WERI-Rb-1 (cell line): ENCODE measurements at places on chromosomes 13 and 19.

GRCh38 chr19:58182577-58182988, 278 bp upstream of the ZNF274 start:
- DNase-seq = no peak

GRCh38 chr13:51953347-51954195, 57.7 kb downstream of the ATP7B start:
- no peak for DNase-seq

DNA sequence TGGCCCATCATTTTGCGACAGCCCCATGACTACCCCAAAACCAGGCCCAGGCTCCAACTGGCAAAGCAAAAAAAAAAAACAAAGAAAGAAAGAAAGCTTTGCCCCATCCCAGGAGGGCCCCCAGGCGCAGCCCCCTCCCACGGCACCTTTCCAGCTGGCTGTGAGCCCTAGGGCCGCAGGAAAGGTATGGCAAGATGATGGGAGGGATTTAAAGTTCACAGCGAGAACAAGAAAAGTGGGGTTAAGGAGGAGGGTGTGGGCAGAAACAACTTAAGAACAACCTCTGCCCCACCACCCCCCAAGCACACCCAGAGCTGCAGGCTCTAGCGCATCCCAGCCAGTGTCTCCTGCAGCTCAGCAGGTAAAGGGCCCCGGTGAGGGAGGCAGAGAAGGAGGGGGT, at the start of gene CYP2F1:
CYP2F1 (plus strand) TSS at position 301 of the 400 bp plus-strand sequence. CDS start 1,757 bp downstream, outside the sequence.
- DNase-seq = no peak

- DNase-seq = no peak
Measured at GRCh38 chr13:33328701-33329100, 43.1 kb upstream of the STARD13 start.

GRCh38 chr13:112725346-112726015, 35.6 kb downstream of the ATP11A start:
- no peak for DNase-seq

- peak; percentile 60 for DNase-seq
Measured at GRCh38 chr19:7534531-7535046, 928 bp upstream of the PNPLA6 start.

- DNase-seq = no peak
Measured at GRCh38 chr13:85535316-85536084, 263.7 kb downstream of the SLITRK6 start.

- no peak for DNase-seq
Measured at GRCh38 chr19:18499055-18499775, 22.7 kb downstream of the ELL start.

DNA sequence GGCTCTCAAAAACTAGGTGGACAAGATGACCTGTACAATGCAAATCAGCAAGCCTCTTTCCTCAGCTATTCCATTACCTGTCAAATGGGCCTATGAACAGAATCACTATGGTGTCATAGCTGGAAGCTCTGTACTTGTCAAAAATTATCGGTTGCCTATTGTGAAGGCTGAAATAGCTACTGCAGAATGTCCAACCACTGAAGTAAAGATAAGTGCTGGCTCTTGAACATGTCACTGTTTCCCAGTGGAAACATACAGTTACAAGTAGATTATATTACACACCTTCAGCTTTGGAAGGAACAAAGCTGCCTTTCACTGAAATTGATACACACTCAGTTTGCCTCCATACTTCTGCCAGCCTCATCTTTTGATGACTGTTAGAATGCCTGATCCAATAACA, 55.5 kb upstream of the PCDH9 start:
- DNase-seq = no peak

DNA sequence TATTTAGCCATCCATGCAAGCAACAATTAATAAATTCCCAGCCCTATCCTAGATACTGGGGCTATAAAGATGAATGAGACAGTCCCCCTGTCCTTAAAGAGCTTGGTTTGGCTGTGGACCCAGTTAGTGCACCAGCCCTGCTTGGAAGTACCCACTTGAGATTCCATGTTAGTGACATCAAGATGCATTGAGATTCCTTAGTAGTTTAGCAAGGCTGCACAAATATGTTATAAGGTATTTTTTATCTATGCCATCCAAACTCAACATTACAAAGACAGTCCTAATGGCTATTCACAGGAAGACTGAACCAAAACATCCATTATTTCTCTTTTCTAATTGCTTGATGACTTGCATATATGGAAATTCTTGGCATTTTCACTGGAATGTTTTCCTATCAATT, 48.8 kb upstream of the RAP2A start:
- DNase-seq = no peak

DNA sequence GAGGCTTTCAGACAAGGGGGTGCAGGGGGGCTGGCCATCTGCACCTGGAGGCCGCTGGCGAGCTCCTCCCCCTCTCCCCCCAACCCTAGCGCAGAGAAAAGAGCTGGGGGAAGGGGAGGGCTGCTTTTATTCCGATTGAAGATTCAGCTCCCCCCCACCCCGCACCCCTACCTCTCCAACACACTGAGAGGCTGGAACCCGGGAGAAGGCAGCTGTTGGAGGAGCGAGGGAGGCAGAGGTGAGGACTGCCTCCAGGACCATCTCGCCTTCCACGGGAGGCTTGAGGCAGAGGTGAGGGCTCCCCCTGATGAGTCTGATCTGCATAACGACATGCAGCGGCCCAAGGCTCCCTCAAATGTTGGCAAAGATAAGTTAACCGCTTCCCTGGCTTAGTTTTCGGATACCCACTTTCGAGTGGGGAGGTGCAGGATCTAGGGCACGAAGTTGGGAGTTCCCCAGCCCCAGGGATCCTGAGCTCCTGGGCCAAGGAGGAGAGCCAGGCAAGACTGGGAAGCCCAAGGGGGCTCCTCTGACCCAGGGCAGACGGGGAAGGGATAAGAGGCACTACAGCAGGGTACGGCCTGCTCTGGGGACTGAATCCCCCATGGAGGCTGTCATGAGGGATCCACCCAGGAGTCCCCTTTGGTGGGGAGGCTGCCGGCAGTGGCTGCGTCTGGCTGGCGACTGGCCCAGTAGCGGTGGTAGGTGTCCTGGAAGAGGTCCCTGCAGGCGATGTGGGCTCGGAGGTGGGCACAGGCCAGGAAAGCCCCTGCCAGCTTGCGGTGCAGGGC, 1.2 kb upstream of the NUMBL start:
- peak; percentile 98 for DNase-seq

DNA sequence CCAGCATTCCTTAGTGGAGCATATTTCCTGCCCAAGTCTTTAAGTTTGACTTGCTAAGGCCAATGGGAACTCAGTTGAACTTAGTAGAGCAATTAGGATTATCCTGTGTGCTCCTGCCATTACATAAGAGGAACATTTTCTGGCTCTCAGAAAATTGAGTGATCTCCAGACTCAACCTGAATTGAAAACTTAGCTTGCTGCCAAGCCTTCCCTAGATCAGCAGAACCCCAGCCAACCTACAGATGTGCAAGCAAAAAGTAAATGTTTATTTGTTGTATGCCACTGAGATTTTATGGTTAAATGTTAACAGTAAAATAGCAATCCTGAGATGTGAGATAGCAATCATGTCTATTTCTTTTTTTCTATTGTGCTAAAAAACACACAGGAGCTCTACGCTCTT, 350.9 kb downstream of the OLFM4 start:
- DNase-seq = no peak

- no peak for DNase-seq
Measured at GRCh38 chr19:33294058-33294798, 8.1 kb downstream of the CEBPA start.

DNA sequence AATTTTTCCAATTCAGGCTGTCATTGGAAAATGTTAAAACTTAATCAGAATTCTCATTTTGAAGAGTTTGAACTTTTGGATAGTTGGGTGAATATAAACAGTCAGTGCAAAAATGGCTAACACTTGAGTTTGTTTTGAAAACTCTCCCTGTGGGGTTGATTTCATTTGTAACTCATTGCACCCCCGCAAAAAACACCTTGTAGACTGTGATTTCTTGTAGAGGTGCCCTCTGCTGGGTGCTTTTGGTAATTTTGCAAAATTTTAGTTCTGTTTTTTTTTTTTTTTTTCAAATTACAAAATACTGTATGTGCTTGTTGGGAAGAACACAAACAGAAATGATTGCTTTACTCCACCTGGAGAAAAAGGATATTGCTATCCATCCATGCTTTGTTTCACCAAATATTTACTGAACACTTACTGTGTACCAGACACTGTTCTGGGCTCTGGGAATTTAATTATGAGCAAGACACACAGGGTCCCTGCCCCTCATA, 28.2 kb upstream of the GPI start:
- DNase-seq = no peak

DNA sequence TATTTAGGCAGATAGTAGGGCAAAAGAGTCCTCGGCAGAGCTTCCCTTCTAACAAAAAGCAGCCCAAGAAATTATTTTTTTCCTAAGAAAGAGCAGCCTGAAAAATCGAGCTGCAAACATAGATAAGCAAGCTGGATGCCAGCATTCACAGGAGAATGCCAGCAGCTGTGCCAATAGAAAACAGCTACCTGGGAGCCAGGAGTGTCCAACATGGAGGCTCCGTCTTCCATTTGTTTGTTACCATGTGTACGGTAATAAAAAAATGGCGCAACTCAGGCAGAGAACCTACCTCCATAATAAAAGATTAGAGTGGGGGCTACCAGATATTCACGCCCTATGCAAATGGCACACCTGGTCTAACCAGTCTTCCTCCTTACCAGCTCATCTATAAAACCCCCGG, 77.6 kb upstream of the IPO5 start:
- no peak for DNase-seq

DNA sequence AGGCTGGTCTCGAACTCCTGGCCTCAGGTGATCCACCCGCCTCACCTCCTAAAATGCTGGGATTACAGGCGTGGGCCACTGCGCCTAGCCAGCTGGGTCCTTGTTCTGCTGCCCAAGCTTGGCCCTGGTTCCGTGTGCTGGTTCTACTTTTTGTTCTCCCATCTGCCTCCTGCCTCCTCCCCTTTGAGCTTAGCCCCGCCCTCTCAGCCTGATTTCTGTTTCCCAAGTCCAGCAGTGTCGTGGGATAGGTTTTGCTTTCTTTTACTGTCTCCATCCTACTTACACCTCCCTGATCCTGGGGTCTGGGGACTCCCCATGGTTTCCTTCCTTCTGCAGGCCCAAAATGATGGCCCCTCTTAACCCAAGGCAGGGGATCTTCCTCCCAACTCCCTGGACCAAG, 2.4 kb downstream of the BLOC1S3 start:
- no peak for DNase-seq

DNA sequence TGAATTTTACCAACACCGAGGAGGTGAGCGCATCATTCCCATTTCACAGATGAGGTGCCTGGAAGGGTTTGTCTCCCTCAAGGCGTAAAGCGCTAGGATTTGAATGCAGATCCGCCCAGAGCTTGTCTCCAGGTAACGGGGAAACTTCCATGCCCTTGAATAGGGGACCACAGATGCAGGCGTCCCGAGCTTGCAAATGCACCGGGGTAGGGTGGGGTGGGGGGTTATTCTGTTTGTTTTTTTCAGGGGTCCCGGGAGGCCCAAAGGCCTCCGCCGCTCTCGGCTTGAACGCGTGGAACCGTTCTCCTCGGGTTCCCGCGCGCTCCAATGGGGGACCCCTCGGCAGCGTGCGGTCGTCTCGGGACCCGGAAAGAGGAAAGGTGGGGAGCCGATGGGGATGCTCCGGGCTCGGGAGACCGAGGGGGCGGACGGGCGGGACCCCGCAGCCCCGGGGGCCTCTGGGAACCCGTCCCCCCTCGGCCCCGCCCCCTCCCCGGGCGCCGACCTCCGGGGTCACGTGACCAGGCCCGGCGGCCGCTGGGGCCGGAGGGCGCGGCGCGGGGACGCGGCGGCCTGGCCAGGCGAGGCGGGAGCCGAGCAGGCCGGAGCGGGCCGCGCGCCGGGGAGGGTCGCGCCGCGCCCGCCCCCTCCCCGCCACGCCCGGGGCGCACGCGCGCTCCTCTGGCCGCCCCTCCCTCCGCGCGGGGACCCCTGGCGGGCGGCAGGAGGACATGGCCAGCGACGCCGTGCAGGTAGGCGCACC, at the start of gene PKN1:
PKN1 (plus strand) TSS at position 516 of the 763 bp plus-strand sequence; CDS start at position 732, 216 bp downstream.
- DNase-seq = peak; percentile 70

GRCh38 chr19:43599635-43600295, 3.4 kb downstream of the ZNF576 start:
- no peak for DNase-seq
